ENCODE measurements at places on chromosomes 11 and 22.
A peak's percentile ranks its signal among the peaks of the same experiment; 100 is the strongest.

DNA sequence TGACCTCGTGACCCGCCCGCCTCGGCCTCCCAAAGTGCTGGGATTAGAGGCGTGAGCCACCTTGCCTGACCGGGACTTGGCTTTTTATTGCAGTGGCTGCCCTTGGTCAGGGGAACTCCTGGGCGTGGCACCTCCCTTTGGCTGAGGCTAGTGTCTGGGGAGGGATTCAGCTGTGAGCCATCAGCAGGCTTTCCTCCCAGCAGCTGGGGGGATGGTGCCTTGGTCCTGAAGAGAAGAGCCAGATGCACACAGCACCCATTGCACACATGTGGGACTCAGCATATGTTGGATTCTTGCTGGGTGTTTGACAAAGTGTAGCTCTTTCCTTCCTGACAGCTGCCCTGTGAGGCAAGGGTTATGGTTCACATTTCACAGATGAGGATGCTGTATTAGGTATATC, 8.4 kb downstream of the CYTH4 start:
- DNase-seq = no peak

DNA sequence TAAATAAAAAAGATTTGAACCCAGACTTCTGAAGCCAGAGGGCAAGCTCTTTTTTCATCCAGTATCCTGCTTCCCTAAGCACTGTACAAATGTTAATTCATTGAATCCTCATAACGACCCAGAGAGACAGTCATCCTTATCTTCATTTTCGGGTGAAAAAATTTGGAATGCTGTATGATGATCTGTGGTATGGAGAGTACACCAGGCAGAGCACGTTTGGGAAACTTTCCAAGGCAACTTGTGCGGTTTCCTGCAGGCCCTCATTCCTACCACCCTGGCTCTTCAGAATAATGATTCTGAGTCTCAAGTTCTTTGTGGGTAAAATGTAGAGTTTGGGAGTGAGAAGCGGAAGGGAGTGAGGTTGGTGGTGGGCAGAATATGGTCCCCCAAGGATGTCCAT, 177.9 kb upstream of the CADM1 start:
- DNase-seq = no peak

DNA sequence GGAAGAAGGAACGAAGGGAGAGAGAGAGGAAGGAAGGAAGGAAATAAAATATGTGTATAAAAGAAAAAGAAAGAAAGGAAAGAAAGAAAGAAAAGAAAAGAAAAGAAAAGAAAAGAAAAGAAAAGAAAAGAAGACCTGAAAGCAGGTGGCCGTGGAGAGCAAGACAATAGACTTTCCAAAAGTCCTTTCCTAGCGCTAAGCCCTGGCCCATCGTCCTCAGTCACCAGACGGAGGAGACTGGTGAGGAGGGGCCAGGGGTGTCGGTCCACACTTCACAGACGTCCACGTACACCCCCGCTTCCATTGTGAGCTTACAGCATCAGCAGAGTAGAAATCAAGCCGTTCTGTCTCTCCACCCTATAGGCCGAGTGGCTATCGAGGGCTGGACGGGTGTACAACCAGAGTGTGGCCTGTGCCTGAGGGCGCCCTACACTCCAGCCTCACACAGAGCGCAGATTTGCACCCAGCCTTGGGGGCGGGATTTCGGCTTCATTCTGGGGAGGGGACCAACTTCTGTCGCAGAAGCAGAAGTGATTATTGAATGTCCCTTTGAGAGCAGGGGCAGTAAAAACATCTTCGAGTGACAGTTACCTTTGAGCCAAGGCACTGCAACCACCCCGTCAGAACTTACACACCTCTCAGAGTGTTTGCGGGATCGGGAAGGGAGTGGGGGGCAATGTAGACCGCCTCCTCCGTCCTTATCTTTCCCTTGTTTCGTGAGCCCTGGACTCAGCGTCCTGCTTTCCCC, 2.0 kb upstream of the BSX start:
- no peak for DNase-seq

GRCh38 chr11:73542175-73542574, 55.7 kb downstream of the FAM168A start:
- DNase-seq = no peak

- DNase-seq = no peak
Observed at GRCh38 chr11:66188580-66188979, 79.9 kb upstream of the RAB1B start.

GRCh38 chr22:29143941-29144785, 61.5 kb upstream of the EMID1 start:
- DNase-seq = no peak

- no peak for DNase-seq
Observed at GRCh38 chr22:37171662-37172061, 16.4 kb downstream of the C1QTNF6 start.

- no peak for DNase-seq
Observed at GRCh38 chr11:8693010-8693551, 10.5 kb downstream of the RPL27A start.

DNA sequence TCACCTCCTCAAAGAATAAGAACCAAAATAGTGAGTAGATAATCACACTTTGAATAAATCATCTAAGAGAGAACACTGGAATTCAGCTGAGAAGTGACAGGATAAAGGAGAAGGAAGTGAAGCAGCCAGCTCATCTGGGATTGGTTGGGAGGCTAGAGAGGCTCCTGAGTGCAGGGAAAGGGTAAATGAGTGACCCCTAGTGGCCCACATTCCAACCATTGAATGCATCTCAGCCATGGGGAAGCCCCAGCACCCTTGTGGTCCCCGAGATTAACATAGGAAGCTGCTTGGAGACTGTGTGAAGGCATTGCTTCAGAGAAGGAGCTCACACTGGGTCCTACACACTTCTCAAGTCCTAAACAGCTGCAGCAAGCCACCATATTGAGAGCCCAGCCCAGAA, 82.3 kb downstream of the JRKL start:
- DNase-seq = no peak

GRCh38 chr22:28911304-28911690, 27.9 kb downstream of the ZNRF3 start:
- no peak for DNase-seq

DNA sequence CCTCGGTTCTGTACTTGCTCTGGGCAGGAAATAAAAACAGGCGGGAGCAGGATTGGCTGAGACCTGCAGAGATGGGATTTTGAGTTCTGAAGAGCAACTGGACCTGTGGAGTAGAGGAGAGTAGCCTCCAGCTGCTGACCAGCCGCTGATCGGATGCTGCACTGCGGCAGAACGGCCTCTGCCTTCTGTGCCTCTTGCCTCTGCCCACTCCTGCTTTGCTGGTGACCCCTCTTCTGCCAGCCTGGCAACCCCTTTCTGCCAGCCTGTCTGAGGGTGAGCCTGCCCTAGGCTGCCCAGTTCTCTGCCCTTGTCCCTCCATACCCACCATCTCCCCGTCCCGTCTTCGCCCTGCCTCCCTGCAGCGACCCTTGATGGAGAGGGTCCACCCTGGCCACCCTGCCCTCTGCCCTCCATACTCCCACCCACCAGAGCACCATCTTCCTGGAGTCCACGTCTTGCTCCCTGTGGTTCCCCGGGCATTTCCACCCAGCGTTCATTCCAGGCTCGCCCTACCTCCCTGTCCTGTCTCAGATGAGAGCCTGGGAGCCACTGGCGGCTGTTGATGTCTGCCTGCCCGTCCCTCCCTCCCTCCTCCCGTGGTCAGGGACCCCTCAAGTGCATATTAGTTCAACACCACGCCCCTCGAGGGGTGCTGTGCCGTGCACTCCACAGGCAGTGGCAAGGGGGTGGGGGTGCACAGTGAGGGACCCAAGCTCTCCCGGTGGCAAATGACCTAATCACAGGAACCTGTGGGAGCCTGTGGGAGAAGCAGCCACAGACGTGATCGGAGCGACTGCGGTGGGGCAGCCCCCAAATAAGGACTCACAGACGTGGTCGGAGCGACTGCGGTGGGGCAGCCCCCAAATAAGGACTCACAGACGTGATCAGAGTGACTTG, 863.3 kb downstream of the TBC1D22A start:
- DNase-seq = no peak

GRCh38 chr11:25535467-25536272, 796.3 kb upstream of the ANO3 start:
- peak; percentile 26 for DNase-seq

- DNase-seq = no peak
Observed at GRCh38 chr22:28742562-28742962, 723 bp downstream of the HSCB start.

DNA sequence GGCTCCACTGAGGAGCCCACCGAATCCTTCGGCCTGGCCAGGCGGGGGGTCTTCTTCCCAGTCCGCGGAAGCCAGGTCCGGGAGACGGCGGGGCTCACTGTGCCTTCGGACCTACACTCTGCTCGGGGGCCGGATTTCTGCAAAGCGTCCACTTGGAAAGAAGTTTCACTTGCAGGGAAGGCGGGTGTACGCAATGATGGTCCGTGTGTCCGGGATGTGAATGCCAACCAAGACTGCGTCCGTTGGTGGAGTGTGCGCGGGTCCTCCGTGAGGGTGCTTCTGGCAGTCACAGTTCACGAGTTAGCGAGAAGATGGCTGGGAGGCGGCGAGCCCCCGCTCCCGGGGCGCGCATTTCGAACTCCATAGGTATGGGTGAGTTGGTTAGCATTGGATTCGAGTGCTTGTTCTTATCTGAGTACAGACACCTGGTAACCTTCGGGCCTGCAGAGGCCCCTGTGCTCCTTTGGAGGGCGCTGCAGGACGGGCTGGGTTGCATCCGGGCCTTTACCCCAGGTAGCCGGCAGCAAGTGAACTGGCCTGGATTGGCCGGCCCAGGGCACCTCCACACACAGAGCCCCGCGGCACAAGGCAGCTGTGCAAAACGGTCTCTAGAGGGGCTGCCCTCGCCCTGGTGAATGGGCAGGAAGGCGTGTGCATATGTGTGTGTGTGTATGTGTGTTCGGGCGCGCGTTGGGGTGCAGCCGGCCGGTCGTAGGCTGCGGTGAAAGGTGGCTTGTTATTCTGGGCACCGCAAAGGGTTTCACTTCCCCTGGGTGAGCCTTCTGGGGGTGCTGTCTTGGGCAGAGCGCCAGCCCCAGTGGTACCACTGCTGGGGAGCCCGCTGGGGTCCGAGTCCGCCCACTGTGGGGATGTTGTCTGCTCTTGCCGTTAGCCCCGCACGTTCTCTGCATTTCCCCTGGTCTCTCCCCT, 13.3 kb upstream of the CYP2R1 start:
- DNase-seq = peak; percentile 49

DNA sequence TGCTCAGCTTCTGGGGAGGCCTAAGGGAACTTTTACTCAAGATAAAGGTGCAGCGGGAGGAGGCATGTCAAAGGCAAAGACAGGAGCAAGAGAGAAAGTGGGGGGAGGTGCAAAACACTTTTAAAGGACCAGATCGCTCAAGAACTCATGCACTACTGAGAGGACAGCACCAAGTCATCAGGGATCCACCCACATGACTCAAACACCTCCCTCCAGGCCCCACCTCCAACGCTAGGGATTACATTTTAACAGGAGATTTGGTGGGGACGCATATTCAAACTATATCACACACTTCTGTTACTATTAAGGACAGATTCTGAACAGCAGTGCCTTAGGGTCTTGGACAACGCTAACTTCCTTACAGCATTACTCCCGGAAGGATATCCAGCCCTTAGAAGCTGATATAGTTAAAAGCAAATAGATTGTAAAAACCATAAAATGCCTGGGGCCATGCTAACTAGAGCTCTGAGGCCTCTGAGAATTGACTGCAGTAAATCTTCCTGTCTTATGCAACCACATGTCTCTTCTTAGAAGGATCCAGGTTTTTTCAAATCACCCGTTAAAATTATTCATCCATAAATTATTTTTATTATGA, 16.7 kb upstream of the ZC3H12C start:
- no peak for DNase-seq

- no peak for DNase-seq
Observed at GRCh38 chr11:11607772-11608171, 14.0 kb downstream of the GALNT18 start.

GRCh38 chr11:37747121-37747520, 1149.1 kb upstream of the RAG2 start:
- no peak for DNase-seq

- DNase-seq = no peak
Observed at GRCh38 chr22:49922926-49923325, 4.5 kb downstream of the CRELD2 start.

DNA sequence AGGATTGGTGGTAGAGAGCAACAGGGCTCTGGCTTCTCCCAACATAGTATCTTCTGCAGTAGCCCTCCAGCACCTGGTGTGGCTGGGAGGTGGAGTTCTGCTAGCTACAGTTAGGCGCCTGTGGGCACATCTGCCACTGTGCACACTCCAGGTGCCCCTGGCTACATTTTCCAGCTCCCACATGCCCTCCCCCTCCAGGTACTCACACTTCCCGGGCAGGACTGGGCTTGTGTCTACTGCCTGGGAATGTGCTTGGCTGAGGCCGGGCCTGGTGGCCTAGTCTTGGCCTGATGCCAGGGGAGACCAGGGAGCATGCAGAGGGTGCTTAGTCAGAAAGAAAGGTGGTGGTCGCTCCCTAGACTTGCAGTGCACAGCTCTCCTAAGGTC, 15.8 kb downstream of the PHLDB1 start:
- peak; percentile 40 for DNase-seq

- no peak for DNase-seq
Observed at GRCh38 chr22:24068717-24069297, 57.7 kb downstream of the CABIN1 start.

DNA sequence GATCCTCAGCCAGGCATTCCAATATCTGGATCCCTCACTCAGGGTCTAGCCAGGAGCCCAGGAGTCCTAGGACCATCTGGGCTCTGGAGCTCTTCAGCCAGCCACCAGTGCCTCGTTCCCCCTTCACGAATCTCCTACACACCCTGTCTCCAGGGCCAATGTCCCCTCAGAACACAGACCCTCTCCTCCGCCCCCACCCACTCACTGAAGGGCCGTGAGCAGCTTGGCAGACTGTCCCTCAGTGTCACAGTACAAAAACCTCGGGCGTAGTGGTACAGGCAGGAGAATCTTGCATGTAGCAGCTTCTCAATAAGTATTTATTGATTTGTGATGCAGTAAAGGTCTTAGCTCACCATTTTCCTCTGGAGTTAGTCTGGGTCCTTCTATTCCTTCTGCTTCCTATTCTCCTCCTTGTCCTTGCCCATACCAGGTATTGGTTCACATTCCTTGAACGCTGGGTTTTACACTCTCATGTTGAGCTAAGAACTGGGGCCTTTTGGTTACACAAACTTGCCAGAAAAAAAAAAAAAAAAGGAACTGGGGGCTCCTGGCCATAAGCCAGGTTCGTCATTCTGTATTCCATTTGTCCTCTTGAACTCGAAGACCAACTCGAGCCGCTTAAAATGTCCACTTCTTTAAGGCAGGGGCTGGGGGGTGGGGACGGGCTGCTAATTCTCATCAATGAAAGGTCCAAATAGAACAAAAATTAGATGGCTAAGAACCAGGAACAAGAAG, 2.3 kb downstream of the CXCR5 start:
- no peak for DNase-seq

GRCh38 chr11:10349806-10350205, 44.9 kb downstream of the ADM start:
- no peak for DNase-seq

All from left cardiac atrium (tissue), 4 donors.